Stimulated activated CD4-positive, alpha-beta T cell treated with anti-CD3 and anti-CD28 coated beads, TNF-alpha, amount 100 ng/mL, for 48 hours (primary cell): ENCODE measurements at places on chromosomes 13 and 19.

DNA sequence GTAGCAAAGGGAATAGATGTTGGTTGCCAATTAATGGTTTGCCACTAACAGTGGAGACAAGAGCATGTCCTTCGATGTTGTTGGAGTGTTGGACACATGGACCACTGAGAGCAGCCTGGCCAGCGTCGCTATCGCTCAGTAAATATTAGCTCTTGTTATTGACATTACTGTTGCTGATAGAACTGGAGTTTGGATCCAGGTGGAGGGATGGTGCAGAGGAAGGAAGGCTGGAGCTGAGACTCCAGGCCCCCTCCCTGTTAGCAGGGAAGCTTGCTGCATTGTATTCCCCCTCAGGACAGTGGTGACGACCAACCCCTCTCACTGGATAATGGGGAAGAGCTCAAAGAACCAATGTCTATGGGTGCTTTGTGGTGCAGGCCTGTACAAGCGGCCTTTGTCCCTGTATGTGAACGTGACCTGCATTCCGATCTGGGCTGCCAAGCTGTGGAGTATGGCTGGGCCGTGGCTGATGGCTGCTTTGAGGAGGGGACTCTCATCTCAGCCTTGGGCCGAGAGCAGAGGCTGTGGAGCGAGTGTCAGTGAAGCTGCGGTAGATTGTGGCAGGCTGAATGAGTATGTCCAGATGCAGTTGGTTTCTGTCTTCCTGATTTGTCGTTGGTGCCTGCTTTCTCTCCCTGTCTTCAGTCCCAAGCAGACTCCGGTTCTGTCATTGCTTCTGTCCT lies 7.0 kb downstream of the CLASRP start:
- DNase-seq, result no peak

- DNase-seq, result no peak
These were observed 46.5 kb downstream of the TNFSF13B start for GRCh38 chr13:108315991-108316390.

DNA sequence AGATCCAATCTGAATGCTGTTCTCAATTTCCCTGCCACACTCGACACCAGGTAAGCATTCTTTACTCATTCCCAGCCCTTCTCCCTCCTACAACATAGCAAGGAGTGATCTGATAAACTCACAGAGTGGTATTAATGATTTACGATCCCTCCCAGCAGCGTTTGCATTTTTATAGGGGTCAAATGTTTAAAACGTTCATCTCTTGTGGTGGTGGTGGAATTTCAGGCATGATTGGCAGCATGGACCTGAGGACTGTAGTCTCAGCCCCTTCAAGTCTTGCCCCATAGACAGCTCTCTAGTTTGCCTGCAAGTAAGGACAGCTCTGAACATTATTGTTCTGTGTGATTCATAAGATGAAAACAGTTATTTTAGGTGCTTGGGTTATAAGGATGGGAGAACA lies 565.7 kb downstream of the EFNB2 start:
- no peak for DNase-seq

GRCh38 chr19:49489601-49490167 lies 2.3 kb downstream of the RPL13A start:
- no peak for DNase-seq

DNA sequence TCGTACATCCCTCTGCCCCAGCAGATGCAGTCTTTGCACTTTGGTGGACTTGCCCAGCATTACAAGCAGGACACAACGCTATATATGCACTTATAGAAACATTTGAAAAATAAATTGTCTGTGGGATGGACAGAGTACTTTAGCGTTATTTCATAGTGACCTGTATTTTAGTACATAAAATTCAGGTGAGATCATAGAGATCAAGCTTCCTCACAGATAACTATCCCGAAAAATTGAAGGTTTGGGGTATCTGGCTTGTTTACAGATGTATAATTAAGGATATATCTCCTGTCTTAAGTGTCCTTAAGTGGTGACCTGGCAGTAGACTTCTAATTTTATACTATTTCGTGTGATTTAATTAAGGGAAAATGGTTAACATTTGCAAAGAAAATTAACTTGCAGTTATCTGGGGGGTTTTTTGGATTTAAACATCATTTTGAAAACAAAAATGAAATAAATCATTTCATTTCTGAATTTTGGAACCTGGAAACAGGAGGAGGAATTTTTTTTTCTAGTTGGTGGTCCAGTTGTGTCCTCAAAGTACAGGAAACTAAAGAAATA lies 977 bp upstream of the MAB21L1 start:
- no peak for DNase-seq

DNA sequence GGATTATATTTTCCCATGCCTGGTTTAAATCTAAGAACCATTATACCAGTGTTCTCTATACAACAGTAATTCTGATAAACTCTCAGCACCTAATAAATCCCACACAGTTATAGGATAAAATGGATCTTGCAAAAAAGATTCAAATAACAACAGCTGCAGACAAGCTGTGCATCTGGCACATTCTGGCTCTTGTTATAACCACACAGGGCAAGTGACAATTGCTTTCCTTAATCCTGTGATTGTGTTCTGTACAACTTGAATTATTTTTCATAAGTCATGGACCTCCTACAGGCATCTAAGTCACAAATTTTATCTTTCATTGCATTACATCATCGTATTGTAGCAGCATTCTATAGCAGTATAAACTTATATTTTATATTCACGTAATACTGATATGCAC lies 948.3 kb downstream of the SLITRK1 start:
- no peak for DNase-seq

GRCh38 chr13:38577048-38577447 lies 109.8 kb upstream of the FREM2 start:
- DNase-seq, result no peak

DNA sequence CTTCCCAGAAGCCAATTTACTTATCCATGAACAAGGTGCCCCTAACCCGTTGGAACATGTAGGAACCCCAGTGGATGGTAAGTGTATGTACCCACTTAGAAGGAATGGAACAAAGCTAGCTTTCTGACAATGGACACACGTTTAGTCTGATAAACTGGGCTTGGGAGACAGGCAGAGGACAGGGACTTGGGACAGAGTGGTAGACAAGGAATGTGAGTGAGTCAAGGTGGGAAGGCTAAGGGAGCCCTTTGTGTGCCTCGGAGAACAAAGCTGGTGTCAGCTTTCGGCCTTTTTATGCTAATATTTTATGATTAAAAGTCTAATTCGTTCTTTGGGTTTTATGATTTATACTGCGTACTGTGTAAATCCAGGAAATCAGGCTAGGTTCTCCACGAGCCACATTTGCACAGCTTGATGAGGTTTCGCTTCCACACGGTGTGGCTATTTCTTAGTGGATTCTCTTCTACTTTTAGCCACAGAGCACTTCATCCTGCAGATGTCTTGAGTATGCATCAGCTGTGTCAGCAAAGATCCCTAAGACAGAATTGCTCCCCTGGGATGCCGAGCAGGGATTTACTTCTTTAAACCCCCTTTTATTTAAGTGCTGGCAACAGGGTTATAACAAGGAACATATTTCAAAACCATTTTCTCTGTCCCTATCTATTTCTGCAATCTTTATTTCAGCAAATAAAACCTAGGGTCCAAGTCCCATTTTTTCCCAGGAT lies 258.5 kb downstream of the DLEU7 start:
- DNase-seq, result no peak

GRCh38 chr13:26377038-26377437 lies 123.1 kb downstream of the CDK8 start:
- no peak for DNase-seq

- no peak for DNase-seq
These were observed 2.7 kb upstream of the REXO1 start for GRCh38 chr19:1850809-1851653.

DNA sequence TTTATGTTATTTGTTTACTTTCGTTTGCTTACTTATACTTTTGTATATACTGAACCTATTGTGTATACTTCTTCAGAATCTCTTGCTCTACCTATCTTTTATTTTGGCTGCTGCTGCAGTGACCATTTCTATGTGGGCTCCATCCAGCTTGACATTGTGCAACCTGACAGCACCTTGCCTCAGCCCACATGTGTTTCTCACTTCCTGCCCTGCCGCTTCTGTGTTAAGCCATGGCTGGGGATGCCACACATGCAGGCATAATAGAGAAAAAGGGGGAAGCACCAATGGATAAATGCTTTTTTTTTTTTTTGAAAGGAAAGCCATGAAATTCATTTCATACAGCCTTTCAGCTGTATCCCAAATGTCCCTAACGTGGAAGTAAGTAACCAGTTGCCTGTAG lies 147.6 kb downstream of the RBM26 start:
- DNase-seq, result no peak

- DNase-seq, result no peak
These were observed 46.9 kb upstream of the SLITRK1 start for GRCh38 chr13:83929157-83929556.

- DNase-seq, result no peak
These were observed 174.6 kb downstream of the SUCLA2 start for GRCh38 chr13:47826471-47826870.

GRCh38 chr19:1651568-1652291 lies 685 bp downstream of the TCF3 start:
- peak; percentile 36 for DNase-seq

GRCh38 chr13:44759384-44760360 lies 183.5 kb upstream of the TSC22D1 start:
- DNase-seq, result no peak

GRCh38 chr19:41551212-41551610 lies 24.8 kb upstream of the CEACAM21 start:
- DNase-seq, result no peak

GRCh38 chr19:6801485-6802086 lies 29.1 kb downstream of the VAV1 start:
- peak; percentile 79 for DNase-seq

- DNase-seq, result no peak
These were observed 69.2 kb upstream of the KCTD15 start for GRCh38 chr19:33727331-33727998.

DNA sequence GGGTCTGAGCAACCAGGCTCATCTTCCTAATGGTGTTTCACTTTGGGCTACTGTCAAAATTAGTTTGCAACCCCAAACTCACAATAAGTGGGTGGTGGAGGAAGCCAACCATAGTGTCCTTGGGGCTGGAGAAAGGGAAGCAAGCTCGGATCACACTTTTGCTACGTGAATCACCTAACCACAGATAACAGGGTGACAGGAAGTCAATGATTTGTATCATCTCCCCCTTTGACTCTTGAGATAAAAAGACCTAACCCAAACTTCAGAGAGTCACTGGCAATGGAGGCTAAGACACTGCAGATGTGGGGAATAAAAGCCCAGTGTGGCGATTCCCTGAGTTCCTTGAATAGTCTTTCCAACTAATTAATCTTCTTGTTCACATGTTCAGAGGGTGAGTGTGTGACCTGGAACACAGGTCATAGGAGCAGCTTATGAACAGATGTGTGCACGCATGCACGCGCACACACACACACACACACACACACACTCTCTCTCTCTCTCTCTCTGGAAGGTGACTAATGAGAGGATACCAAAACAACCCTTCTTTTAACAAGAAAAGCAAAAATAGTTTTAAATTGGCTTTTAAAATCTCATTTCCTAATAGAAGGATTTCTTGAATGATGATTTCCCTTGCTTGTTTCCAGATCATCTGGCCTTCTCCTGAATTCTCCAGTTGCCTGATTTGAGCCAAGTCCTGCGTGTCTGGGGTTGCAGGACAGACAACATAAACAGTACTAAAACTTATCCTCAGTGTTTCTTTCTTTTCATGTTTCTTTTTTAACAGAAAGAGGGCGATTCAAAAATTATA lies 21.2 kb upstream of the DOCK9 start:
- peak; percentile 15 for DNase-seq

DNA sequence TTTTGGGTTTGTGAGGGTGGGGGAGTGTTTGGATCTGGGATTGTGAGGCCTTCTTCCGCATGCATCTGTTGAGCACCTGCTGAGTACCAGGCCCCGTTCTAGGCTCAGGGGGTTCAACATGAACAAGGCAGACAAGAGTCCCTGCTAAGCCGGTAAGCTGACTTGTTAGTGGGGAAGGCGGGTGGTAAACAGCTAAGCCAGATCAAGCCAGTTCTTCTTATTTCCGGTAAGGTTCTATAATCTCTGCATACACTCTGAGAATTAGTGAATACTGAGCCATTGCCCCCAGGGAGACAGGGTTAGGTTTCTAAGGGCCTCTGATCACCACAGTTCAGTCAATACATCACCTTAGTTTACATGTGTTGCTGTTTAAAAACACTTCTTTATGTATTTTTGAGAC lies 9.9 kb upstream of the EHD2 start:
- DNase-seq, result no peak

GRCh38 chr19:12648088-12648487 lies 18.5 kb downstream of the MAN2B1 start:
- DNase-seq, result no peak

DNA sequence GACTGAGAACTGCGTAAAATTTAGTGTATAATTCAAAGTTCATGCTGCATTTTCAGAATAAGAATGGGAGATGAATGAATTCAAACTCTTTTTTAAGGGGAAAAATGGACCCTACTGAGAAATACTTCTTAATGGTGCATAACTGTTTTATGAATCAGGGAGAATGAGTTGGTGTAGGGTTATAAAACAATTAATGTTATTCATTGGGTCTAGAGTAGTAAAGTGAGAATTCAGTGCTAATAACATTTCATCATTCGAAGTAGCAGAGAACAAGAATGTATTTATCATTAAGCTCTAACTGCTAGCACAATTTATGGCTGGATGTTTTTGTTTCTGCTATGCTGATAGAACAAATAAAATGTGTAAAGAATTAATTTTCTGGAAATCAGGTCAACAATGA lies 310.2 kb downstream of the SLITRK5 start:
- no peak for DNase-seq

- no peak for DNase-seq
These were observed 378.9 kb downstream of the PCDH20 start for GRCh38 chr13:61036715-61037114.

DNA sequence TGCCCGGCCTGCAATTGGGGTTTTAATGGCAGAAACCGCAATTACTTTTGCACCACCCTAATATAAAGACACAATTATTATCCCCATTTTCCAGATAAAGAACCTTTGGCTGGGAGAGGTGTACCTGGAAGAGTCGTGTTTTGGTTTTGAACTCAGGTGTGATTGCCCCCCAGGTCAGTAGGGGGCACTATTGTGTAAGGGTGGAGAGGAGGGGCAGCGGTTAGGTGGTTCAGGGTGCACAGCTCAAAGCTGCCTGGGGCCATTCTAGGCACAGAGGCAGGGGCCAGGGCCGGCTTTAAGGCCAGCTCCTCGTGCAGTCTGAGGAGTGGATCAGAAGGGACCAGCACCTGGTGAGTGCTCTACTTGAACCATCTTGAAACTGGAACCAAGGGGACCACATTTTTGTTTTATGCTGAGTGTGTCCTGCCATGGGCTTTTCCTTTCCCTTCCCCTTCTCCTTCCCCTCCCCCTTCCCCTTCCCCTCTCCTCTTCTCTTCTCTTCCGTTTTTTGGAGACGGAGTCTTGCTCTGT lies 5.8 kb upstream of the FCGRT start:
- DNase-seq, result no peak

GRCh38 chr19:41224632-41225031 lies 5.6 kb downstream of the AXL start:
- DNase-seq, result no peak
